ENCODE measurements at places on chromosomes 3 and 15.
A peak's percentile ranks its signal among the peaks of the same experiment; 100 is the strongest.

DNA sequence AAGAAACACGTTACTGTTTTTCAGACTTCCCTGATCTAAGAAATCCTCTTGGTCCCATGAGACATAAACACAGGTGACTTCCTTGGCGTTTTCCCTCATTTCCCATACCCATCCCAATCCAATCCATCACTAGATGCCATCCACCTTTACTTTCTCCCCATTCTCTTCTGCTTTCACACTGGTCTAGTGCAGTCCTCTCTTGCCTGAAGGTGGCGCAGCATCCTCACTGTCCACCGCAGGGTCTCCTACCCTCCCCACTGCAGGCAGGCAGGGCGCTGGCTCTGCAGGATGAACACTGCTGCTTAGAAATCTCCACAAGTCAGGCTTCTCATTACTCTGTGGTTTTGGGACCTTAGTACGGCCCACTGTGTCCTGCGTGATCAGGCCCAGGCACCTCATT is 58.2 kb downstream of the RAB7A start:
- DNase-seq: no peak

DNA sequence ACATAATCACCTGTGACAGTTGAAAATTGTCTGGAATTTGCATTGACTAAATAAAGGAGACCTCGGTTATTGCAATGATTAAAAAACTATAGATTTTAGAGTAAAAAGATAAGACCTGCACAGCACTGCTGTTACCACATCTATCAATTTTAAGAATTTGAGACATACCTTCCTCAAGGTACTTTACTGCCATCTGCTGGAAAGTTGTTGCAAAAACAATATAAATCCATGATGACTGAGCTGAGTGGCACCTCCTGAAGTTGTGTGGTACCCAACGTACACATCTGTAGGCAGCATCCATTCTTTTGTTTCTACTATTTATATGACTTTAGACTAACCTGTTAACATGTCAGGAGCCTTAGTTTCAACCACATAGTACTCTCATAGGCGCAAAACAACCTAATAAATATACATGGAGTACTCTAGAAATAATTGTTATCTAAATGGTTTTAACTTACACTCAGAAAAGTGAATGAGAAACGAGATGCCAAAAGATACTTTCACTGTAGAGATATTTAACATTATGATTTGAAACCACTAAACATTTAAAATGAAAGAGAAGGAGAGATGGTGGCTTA is 106.7 kb downstream of the GHSR start:
- DNase-seq: peak; percentile 61

GRCh38 chr15:86647810-86648440 is 568.3 kb downstream of the AGBL1 start:
- no peak for DNase-seq

DNA sequence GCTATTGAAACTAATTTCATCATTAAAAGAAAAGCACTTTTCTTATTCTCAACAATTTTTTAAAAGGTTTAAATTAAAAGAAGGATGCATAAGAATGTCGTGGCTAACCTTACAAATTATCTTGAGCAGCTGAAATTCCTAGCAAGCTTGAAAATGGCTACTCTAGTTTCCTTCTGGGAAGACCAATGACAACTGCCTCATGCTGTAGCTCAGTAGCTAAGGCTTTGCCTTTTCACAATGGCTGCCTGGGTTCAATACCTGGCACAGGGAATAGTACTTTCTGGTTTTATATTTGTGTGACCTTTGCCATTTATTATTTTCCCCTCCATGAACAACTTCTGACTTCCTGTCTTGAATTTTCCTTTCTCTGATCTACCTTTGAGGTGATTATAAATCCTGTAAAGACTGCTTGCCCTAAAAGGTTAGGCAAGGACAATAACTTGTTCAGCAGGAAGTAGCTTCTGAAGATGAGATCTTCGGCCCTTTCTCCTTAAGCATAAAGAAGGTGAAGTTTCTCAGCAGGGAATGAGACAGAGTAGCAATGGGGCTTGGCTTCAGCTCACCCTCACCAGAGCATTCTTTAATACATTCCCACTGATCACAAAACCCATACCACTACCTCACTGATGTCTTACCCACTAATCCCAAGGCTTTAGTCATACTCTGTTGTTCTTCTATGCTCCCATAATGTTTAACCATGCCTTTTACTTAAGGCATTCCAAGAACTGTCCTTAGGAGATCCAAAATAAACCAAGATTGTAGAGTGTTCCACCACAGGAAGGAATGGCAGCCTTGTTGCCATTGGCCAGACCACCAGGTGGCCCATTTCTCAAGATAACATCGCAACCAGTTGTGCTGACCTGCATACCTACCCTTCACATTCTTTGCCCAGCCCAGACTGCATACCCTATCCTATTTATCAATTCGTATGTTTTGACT is 276.8 kb downstream of the ULK4 start:
- DNase-seq: no peak

GRCh38 chr3:148631124-148631903 is 66.4 kb upstream of the AGTR1 start:
- DNase-seq: no peak

- DNase-seq: no peak
Observed at GRCh38 chr15:89364741-89365450, 30.3 kb upstream of the POLG start.

DNA sequence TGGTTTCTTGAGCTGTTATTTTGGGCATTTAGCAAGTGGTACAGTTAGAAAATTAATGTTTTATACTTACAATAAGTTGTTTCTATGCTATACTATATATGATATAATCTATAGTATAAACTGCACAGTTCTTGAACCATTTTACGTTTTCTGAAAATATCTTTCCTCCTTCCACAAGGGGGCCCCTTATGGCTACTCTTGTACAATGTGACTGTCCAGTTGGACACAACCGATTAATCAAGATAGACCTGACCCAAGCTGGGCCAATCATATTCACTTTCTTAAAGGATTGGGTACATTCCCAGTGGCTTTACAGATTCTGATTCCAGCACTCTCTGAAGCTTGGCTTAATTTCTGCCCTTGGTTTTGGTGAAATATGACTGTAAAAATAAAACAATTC is 953.4 kb downstream of the AGBL1 start:
- DNase-seq: peak; percentile 1

DNA sequence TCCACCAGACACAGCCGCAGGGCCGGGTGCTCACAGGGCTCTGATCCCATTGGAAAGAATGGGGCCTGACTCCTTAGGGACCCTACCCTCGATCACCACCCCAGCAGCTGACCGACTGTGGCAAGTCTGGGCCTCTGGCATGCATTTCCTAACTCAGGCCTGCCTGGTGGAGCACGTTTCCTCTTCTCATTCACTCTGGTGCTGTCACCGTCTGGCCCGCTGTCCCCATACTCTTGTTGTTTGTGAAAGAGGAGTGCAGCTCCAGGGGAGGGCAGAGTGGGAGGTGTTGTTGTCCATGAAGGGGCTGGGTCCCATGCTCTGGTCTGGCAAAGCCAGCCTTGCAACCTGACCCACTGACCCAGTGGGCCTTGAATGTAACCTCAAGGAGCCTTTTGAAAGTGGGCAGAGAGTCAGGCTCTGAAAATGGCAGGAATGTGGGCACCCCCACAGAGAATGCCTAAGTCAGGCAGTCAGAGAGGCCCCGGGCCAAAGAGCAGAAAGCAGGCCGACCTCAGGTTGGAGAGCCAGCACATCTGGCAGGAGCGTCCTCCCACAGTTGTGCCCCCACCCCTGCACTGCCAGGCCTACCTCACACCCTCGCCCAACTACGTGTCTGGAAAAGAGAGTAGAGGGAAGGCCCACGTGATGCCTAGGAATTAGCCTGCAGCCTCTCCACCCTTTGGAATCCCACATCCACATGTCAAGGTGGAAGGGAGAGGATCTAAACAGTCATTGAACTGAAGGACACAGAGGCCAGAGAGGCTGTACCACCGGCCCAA is 10.9 kb downstream of the SEMA7A start:
- DNase-seq: no peak

DNA sequence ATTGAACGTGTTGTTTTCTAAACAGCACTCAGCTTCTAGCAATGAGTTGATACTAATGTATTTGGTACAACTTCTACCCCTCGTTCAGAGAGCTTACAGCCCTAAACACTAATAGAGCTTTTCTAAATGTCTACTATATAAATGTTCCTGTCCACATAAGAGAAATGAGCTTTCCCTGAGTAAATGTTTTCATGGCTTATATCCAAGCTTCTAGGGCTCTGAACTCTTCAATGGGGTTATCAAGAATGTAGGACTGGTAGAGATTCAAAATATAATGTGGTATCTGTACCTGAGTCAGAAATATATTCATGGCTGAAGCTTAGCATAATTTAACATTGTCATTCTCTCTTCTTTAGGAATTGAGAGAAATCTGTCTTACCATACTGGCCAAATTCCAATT is 73.4 kb downstream of the SERPINI1 start:
- DNase-seq: no peak

- DNase-seq: no peak
Observed at GRCh38 chr3:149128821-149129220, 617 bp upstream of the HPS3 start.

GRCh38 chr15:86663979-86664378 is 584.3 kb downstream of the AGBL1 start:
- DNase-seq: no peak

DNA sequence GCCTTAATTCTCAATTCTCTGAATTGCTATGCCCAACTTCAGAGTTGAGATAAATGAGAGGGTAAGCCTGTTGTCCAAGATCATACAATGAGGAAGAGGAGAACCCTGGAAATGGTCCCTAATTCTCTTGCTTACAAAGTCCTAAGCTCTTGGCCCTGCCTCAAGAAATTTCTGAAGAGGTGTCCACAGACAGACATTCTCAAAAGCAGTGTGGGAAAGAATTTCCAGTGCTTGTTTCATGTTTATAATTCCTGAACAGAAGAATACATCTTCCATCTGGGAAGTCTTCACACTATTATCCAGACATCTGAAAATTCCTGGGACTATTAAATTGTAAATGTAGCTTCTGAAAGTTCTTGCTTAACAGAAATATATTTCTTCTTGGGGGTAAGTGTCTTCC is 166.8 kb upstream of the LRTM1 start:
- no peak for DNase-seq
